ENCODE measurements at places on chromosomes 16 and 17. TPM values are rescaled to one million over a fixed set of nuclear protein-coding genes. Genes with fewer than 3 reads are reported as not detected.

The HYDIN gene
- 0.61 TPM for total RNA-seq

The SULT1A2 gene
- total RNA-seq = not detected

The ACLY gene
- total RNA-seq = 289 TPM

The ANKRD40CL gene
- not detected for total RNA-seq

The KRTAP3-2 gene
- total RNA-seq = not detected

The TMC8 gene
- total RNA-seq = 0.41 TPM

The DVL2 gene
- total RNA-seq = 31.8 TPM

The KRT37 gene
- not detected for total RNA-seq

The THUMPD1 gene
- 21.9 TPM for total RNA-seq

The DYNLRB2 gene
- total RNA-seq = not detected

The DHRS11 gene
- total RNA-seq = 10.9 TPM

The KRT15 gene
- total RNA-seq = 2.9 TPM

The GPR142 gene
- not detected for total RNA-seq

The KRTAP9-2 gene
- total RNA-seq = not detected

The MAP2K6 gene
- total RNA-seq = 5.4 TPM
